Hematopoietic multipotent progenitor cell treated with erythropoietin and hydrocortisone succinate and interleukin-3 and kit ligand, for 8 days (in vitro differentiated cells): ENCODE measurements at places on chromosomes 3 and 15.

DNA sequence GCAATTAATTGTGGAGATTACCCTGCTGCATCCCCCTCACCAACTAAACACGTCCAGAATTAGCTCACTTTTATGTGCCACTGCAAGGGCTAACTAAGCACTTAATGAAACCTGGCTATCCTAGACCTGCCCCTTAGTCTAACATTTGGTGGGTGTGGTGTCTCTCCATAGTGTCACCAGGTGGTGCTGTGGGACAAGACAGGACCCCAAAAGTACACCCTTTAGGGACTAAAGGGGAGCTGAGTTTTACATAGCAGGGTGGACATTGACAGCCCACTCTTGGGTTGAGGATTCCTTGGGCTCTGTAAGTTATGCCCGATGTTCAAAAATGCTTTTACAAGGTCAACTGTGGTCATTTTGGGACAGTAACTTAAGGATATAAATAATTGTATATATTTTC, 5.7 kb downstream of the DUT start:
- peak; percentile 70 for DNase-seq

DNA sequence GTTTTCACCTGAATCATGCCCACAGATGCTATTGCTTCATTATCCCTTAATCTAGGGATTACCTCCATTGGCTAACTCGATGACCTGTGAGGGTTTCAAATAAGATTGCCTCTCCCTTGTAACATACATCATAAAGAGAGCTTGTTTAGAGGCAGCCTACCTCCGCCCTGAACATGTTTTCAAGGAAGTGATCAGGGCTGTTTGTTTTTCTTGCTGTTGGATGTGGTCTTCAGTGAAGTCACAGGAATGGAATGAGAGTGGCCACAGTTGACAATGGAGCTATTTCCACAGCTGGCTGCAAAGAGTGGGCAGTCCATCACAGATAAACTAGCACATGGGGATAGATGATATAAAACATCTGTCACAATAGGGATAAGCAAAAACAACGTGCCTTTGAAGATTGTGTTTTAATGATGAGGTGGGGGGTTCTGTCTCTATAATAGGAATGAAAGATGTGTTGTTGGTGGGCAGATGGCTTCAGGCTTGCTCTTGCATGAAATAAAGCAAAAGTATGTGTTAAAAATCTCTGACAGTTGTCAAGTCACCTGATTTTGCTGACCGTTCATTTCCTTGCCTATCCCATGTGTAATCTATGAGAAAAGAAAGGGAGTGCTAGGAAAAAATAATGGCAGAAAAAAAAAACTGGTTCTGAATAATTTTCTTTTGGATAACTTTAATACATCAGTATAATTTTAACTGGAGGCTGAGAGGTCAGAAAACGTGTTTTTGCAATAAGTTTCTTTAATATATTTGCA, 642.3 kb downstream of the RBMS3 start:
- no peak for DNase-seq

DNA sequence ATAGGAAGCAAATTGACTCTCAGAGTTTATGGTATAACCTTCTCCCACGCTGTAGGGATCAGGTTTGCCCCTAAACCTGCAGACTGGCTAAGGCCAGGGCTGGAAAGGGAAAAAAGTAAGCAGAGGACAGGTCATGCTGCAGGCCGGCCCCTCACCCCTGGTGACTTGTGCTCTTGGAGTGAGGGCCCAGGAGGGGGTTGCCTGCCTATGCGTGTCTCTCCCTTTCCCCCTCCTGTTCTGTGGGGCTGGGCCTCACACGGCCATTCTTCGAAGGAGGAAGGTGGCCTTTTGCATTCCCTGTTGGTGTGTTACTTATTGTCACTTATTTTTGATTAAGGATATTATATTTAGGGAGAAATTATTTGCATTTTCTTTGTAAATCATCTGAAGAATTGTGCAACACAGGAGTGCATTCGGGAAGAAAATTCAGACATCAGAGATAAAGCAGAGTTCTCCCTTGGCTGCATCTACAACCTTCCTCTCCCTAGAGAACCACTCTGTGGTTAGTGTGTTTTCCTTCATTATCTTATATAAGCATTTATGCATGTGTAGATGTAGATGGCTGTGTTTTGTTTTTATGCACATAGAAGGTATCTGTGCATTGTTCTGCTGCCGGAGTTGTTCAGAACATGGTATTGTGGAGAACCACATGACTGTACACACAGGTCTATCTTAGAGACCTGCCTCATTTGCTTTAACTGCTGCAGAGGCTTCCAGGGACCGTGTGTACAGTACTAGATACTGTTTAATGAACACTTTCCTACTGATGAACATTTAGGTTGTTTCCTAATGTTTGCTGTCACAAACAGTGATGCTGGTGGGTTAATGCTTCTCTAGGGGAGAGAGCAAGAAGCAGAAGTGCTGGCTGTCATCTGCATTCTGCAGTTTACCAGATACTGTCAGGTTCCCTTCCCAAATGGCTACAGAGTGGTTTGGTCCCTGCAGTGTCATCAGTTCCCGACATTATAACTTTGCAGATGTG, 133.5 kb downstream of the APBA2 start:
- DNase-seq = no peak

GRCh38 chr3:41711651-41712050, 250.3 kb downstream of the ULK4 start:
- DNase-seq = no peak

- DNase-seq = no peak
These were observed 184.1 kb upstream of the MBNL1 start for GRCh38 chr3:152084441-152085158.

GRCh38 chr3:172087602-172088580, 48.5 kb downstream of the FNDC3B start:
- peak; percentile 70 for DNase-seq

DNA sequence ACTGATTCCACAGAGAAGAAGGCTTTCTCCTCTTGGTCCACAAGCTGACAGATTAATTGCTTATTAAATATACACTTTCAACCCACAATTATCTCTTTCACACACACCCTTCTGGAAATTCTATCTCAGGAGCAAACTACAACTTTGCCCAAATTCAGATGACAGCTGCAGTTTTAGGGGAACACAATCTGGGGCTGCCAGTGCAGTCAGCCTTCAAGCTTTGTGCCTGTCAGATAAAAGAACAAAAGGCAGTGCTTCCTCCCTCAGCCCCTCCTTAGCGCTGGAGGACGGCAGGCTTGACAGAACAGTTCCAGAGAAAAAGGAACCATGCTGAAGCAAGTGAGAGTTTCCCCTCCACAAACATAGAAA, 99.6 kb downstream of the TMCC1 start:
- peak; percentile 96 for DNase-seq

GRCh38 chr3:50207359-50208042, 2.4 kb downstream of the SLC38A3 start:
- DNase-seq = no peak

DNA sequence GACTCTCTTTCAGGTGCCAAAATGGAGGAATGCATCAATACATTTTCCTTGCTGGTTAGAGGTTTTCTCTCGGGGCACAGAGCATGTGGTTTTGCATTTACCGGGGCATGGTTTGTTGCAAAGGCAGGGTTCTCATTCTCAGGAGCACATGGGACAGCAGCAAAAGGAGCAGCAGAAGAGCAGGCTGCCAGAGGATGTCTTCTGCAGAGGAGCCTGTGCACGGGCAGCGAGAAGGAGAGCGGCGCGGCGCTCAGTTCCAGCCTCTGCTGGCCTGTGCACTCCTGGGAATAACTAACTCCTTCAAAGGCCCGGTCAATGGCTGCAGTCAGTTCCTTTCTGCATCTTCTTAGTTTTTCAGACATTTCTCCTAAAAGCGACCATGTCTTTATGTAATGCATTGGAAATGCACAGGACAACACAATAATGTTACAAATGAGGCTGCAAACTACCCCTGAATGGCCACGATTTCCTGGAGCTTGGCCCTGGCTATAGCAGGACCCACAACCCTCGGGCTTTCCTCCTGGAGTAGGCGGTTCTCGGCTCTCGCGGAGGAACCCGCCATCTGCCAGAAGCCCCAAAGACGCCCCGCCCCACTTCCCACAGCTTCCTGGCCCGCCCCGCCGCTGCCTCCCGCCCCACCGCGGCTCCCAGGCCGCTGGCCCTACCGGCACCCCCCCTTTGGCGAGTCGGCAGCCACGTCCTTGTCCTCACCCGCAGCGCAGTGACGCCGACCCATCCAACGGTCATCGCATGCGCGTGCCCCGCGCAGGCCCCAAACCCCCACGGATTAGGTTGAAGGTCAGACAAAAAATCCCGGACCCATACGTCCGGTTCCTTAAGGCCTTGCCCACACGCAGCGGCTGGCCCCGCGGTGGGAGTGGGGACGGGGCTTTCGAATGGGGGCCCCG, at the start of gene C3orf62:
C3orf62 (minus strand) TSS at position 758 of the 908 bp plus-strand sequence; CDS start at position 398, 360 bp downstream.
- peak; percentile 85 for DNase-seq

DNA sequence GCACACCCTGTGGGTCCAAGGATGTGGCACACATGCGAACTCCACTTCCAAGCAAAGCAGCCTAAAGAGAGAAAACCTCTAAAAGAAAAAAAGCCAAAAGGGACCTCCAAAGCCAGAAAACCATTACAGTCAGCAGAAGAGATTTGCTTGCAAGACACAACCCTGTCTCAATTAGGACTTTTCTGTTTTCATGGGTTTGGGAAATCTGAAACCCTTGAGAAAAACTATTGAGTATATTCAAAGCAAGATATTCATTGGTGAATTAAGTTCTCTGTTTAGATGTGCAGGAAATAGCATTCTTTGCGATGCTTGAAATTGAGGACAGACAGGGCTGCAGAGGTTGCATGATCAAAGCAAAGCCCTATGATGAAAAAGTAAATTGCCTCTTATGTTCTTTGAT, 10.2 kb upstream of the LDHAL6B start:
- no peak for DNase-seq

DNA sequence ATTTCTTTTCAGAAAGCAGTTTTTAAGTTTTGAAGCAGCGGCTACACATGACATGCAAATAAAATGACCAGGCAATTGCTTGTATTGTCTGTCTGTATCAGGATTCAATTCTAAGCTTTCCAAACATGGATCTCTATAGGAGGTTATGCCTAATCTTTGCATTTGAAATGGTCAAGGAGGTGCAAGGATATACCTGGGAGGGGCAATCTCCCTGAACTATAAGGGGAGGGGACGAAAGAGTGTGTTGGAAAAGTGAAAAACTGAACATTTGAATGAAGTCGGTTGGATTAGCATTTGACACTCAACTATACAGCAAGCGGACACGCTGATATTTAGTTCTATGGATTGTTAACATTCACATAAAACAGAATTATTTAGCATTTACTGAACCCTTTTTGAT, 11.7 kb downstream of the ROBO2 start:
- no peak for DNase-seq

- no peak for DNase-seq
These were observed 50.2 kb downstream of the SLC41A3 start for GRCh38 chr3:126033765-126034164.

- DNase-seq = no peak
These were observed 11.4 kb upstream of the HEG1 start for GRCh38 chr3:125067225-125067624.

GRCh38 chr3:11944052-11944673, 60.0 kb upstream of the SYN2 start:
- DNase-seq = peak; percentile 34

GRCh38 chr3:179181993-179182551, 33.9 kb downstream of the PIK3CA start:
- peak; percentile 23 for DNase-seq

DNA sequence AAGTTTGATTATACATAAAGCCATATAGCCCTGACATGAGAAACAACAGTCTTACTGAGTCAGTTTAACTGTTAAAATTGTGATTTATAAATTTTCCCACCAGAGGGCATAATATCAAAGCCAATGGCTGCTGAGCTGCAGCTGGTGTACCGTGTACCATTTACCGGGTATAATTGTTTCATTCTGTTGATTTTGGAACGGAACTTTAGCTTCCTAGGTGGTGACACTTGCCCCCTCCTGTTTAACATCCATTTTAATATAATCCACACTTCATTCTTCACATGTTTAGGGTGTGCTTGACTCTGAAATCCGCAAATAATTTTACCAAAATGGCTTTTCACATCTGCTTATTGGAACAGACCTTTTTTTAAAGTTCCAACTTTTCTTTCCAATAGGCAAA, 72.8 kb downstream of the SLC9A9 start:
- peak; percentile 61 for DNase-seq

DNA sequence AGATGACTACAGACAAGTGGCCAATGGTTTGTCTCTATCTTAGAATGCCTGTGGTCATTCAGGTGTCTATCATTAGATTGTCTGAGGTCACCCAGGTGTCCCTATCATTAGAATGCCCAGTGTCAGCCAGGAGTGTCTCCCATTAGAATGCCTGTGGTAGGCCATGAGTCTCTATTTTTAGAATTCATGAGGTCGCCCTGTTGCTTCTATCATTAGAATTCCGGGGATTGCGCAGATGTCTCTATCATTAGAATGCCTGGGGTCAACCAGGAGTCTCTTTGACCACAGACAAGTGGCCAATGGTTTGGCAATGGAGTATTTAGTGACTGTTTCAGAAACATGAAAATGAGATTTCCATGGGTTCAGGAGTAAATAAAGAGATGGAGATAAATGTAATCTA, 7.6 kb downstream of the RTP2 start:
- no peak for DNase-seq

- no peak for DNase-seq
These were observed 25.1 kb downstream of the PCSK6 start for GRCh38 chr15:101464256-101464998.

- no peak for DNase-seq
These were observed 15.9 kb downstream of the SHF start for GRCh38 chr15:45171912-45172311.

DNA sequence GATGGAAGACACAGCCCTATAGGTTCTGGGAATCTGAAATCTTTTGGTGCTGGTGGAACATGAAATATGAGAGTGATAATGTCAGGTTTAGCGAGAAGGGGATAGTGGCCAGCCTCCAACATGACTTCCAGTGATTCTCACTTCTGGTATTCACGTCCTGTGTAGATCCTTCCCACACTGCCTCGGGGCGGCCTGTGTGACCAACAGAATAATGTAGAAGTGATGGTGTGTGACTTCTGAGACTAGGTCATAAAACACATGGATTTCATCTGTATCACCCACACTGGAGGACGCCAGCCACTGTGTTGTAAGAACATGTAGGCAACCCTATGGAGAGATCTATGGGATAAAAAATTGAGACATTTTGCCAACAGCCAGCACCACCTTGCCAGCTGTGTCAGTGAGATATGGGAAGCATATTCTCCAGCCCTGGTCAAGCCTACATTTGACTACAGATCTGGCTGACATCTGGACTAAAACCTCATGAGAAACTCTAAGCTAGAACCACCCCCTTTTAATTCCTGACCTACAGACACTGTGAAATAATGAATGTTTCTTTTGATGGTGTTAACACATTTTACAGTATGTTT, 25.5 kb upstream of the NUDT16 start:
- DNase-seq = peak; percentile 82

DNA sequence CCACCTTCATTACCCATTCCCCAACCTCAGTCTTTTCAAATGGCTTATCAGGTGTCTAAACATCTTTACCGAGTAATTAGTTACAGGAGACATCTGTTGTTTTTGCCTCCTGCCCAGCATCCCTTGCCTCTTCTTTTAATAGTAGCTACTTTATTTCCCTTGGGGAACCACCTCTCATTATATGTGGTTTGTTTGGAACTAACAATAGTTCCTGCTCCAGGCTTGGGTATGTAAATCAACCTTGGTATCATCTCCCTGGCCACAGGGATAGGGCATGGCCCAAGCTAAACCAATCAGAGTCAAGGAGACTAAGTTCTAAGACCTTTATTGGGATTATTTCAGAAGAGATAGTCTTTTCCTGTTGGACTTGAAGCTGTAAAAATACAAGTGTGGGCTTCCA, 76.6 kb downstream of the ETV5 start:
- no peak for DNase-seq
